Fibroblast of lung (primary cell): ENCODE measurements at places on chromosomes 2 and 18. TPM values are rescaled to one million over a fixed set of nuclear protein-coding genes. Genes with fewer than 3 reads are reported as not detected.
A peak's percentile ranks its signal among the peaks of the same experiment; 100 is the strongest.

DNA sequence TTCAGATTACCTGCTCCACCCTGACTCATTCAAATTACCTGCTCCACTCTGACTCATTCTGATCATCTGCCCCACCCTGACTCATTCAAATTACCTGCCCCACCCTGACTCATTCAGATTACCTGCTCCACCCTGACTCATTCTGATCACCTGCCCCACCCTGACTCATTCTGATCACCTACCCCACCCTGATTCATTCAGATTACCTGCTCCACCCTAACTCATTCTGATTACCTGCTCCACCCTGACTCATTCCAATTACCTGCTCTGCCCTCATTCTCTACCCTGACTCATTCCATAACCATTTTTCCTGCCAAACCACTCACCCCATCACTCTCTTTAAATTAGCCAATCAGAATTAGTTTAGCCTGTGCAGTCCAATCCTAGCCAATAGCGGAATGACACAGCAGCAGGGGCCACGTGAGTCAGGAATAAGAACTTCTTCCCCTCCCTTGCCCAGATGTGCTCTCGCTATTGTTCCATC is 26.2 kb downstream of the CFAP53 start:
- DNase-seq, result peak; percentile 15

GRCh38 chr2:192827735-192828134 is 633.0 kb upstream of the TMEFF2 start:
- DNase-seq, result no peak

Gene RAB6C
- total RNA-seq, result not detected in 2 replicates

Gene GPAT2
- total RNA-seq, result 2.8 and 3.9 TPM in 2 replicates

DNA sequence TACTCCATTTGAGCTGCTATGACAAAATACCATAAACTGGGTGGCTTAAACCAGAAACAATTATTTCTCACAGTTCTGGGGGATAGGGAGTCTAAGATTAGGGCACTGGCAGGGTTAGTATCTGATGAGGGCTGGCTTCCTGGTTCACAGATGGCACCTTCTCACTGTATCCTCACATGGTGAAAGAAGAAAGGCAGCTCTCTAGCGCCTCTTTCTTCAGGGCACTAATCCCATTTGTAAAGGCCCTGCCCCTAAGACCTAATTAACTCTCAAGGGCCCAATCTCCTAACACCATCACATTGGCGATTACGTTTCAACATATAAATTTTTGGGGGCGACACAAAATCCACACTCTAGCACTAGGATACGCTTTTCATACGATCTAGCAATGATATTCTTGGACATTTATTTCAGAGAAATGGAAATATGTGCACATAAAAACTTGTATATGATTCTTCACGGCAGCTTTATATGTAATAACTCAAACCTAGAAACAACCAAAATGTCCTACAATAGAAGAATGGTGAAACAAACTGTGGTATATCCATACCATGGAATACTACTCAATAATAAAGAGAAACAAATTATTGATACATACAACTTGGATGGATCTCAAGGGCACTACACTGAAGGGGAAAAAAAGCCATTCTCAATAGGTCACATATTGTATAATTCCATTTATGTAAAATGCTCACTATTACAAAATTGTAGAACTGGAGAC is 111.0 kb downstream of the BCL2L11 start:
- DNase-seq, result no peak

Gene CD207
- not detected in 2 replicates for total RNA-seq

- DNase-seq, result peak; percentile 58
These were observed 603.7 kb upstream of the ZEB2 start for GRCh38 chr2:145123606-145124005.

DNA sequence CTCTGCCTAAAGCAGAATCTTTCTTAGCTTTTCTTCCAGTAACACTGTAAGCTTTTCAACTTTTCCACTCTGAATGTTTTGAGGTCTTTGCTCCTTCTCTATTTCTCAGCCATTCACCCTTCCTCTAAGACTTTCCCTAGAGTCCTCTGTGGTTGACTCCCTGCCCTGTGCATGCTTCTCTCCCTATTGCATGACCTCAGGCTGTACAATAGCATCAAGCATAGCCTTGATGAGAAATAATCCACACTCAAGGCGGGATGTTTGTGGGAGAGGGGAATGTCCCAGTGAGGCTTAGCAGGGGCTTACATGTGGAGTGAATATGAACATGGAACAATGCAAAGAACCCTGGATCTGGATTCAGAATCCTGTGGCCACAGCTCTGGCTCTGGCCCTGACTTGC is 48.4 kb upstream of the IGFBP5 start:
- no peak for DNase-seq

DNA sequence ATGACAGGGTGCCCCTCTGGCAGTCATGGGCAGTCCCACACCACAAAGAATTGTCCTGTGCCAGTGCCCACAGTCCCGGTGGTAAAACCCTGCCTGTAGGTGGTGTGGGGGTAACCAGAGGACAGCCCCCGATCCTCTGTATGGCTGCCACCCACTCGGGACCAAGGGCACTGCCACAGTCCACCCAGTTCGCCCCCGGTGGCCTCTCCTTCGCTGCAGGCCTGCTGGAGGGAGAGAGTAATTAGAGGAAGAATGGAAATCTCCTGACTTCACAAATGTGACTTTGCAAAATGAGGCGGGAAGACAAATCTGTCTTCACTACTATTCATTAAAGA is 11.4 kb downstream of the GBX2 start:
- no peak for DNase-seq

GRCh38 chr2:449246-450067 is 161.6 kb upstream of the ALKAL2 start:
- no peak for DNase-seq

DNA sequence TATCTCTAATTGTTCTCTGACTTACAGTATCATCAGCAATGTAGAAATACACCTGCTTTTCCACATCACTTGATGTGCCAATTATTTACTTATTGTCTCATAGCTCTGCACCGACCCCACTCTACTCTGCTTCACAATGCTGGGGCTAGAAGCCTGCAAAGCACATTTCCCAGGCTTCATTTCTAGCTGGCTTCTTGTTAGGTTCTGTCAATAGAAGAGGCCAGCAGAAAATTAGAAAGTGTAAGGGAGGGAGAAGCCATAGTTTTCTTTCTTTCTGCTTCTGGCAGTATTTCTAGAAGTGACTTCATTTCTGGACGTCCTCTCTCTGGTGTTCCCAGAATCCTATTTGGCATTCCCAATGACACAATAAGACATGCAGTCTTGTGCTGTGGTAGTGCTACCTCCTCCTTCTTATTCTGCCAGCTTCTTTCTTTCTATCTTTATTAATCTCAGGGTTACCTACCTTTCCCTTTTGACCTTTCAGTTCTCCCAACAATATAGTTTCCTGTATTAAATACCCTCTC is 12.5 kb upstream of the TANC1 start:
- DNase-seq, result no peak

Gene UGT1A7
- not detected in 2 replicates for total RNA-seq

DNA sequence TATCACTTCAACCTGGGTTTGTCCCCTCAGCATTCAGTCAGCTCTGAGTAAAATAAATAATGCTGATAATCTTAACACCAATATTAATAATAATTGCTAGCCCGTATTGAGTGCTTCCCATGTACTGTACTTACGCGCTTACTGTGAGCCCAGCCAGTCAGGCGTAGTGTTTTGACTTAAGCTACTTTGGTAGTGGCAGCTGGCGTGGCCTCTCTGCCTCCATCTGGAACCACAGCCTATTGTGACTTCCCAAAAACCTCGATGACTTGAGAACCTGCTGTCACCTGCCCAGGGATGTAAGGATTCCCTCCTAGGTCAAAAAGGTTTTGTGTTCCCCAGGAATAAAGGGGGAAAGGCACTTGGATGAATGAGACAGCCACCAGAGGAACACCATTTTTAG is 53.2 kb downstream of the SUMO1 start:
- no peak for DNase-seq

Gene PLGLB1
- total RNA-seq, result 0.26 and 0.99 TPM in 2 replicates

DNA sequence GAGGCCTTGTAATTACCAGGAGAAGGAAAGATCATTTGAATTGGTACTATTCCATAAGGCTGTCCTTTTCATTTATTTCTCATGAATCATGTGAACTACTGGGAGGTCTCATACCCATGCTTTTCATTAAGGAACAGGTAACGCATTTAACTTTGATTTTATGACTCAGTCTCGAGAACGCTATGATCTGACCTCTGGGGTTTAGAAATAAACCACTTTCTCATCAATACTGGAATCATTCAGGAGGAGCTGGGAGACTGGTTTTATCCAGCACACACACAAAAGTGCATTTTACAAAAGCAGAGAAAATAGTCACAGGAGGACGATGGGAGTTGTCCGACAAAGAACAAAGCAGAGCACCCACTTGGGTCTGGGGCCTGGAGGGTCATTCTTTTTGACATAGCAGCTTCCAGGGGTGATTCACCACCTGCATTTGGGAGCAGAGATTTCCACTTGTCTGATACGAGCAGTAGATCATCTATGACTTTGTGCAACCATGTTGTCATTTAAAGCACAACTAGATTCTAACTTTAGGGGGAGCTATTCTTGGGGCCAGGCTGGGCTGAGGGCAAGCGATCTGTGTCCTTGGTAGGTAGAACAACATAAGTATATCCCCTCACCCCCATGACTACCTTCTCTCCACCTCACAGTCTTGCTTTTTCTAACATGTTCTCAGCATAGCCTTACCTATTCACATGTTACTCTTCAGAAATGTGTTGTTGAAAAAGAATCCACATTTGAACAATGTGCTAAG is 95.9 kb upstream of the SCG2 start:
- peak; percentile 30 for DNase-seq

- DNase-seq, result no peak
These were observed 29.6 kb downstream of the MREG start for GRCh38 chr2:215983581-215984351.

GRCh38 chr18:36812678-36813077 is 16.1 kb downstream of the TPGS2 start:
- peak; percentile 44 for DNase-seq

- DNase-seq, result no peak
These were observed 160.2 kb downstream of the NCK2 start for GRCh38 chr2:105904938-105905337.

Gene ROCK2
- 39.5 and 58.1 TPM in 2 replicates for total RNA-seq

DNA sequence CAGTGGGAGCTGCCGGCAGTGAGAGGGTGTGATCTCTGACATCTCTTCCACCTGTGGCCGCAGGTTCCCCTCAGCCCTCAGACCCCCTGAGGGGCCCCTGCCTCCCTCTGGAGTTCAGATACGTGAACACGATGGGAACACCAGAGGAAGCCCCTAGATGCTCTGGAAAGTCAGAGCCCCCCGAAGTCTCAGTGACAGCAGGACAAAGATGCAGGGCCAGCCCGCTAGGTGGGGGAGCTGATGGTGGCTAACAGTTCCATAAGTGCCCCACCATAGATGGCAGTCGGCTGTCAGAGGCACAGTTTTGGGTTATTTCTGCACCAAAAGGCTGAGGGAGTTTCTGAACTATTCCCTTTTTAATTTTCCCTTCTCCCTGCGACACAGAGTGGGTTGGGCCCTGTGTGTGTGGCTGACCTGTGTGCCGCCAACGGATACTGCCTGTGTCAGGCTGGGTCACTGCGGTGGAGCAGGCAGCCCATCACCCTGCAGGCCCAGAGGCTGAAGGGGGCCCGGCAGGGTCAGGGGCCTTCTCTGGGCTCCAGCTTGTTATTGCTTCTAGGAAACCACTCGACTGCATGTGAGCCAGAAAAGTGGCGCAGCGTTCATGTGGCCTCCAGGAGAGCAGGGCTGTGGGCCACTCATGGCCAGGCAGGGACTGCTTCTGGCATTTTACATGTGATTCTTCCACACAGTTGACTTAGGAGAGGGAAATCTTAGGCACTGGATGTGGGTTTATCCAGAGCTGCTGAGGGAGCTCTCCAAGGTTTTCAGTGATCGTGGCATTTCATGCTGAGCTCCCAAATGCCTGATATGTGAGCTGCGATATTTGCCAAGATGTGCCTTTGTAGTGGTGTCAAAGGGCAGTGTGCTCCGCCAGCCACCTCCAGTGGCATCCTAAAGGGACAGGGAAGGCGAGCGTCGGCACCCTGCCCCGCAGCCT is 225.1 kb downstream of the SH3RF3 start:
- no peak for DNase-seq

DNA sequence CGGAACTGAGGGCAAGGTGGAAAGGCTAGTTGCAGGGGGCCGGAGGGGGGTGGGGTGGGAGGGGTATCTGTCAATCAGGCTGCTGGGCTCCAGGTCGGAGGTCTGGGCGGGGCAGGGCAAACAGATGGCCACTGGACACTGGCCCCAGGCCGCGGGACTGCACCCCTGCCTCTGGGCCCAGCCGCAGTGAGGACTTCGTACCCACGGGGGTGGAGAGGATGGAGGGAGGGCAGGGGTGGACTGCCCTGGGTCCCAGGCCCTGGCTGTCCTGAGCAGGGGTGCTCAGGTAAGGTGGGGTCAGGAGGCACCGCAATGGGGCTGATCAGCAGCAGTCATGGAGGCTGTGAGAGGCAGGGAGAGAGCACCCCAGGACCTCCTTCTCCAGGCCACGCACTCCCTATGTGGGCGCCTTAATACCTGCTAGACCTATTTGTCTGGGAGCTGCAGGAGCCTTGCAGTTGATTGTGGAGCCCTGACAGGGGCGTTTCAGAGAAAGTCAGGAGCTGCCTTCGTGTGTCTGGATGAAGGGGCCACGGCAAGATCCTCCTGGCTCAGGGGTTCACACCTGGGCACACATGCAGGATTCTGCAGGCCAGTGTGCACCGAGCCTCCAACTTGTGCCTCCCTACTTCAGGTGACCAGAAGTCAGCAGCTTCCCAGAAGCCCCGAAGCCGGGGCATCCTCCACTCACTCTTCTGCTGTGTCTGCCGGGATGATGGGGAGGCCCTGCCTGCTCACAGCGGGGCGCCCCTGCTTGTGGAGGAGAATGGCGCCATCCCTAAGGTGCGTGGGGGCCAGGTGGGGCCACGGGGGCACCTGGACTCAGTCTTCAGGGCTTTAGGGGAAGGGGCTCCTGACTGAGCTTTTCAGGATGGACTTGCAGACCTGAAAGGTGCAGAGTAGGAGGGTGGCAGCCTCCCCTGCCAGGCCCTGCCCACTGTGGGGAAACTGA is 1.5 kb downstream of the CTDSP1 start:
- DNase-seq, result no peak

Gene NFATC1
- total RNA-seq, result 2.6 and 4.3 TPM in 2 replicates

GRCh38 chr2:56185582-56186046 is 1.8 kb downstream of the CCDC85A start:
- DNase-seq, result peak; percentile 59

DNA sequence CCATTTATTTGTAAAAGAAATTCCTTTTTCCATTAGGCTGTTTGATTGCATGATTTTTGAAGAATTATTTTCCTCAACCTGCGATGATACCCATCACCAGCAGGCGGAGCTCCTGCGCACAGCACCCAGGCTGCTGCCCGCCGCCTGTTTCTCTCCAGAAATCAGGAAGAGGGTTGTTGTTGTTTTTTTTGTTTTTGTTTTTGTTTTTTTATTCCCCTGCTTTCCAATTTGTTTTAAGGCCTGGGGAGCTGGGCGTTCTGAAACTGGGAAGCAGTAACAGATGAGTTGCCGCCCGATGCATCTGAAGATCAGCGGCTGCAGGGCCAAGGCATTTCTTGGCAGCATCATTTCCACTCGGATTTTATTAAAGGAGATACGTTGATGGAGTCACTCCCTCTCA is 132.1 kb downstream of the MBP start:
- peak; percentile 13 for DNase-seq
